CD4-positive, alpha-beta T cell (primary cell): ENCODE measurements at places on chromosomes 4 and X. TPM values are rescaled to one million over a fixed set of nuclear protein-coding genes. Genes with fewer than 3 reads are reported as not detected.

The PRSS12 gene
- not detected for total RNA-seq

The RAB33A gene
- 14.8 TPM for total RNA-seq

The HDAC8 gene
- 5.8 TPM for total RNA-seq

The UGT8 gene
- total RNA-seq = 0.11 TPM

The UGT2B15 gene
- not detected for total RNA-seq

The TCEAL5 gene
- total RNA-seq = not detected

The LGI2 gene
- not detected for total RNA-seq

The TMEM31 gene
- total RNA-seq = not detected

The CLNK gene
- total RNA-seq = 0.05 TPM

- no peak overlapping the region for H3K4me3 ChIP-seq
- no peaks in the 10 kb centered on the region for H3K4me1 ChIP-seq
- H3K27me3 ChIP-seq = peaks cover 7% of the 10 kb centered on the region
- DNase-seq = no peak
These were observed 591 bp upstream of the NWD2 start for GRCh38 chr4:37243722-37244582.

GRCh38 chr4:120844528-120844921 is 78.0 kb downstream of the PRDM5 start:
- H3K27me3 ChIP-seq = no peaks in the 10 kb centered on the region
- DNase-seq = no peak
- no peak overlapping the region for H3K27ac ChIP-seq
- no peaks in the 10 kb centered on the region for H3K4me1 ChIP-seq

DNA sequence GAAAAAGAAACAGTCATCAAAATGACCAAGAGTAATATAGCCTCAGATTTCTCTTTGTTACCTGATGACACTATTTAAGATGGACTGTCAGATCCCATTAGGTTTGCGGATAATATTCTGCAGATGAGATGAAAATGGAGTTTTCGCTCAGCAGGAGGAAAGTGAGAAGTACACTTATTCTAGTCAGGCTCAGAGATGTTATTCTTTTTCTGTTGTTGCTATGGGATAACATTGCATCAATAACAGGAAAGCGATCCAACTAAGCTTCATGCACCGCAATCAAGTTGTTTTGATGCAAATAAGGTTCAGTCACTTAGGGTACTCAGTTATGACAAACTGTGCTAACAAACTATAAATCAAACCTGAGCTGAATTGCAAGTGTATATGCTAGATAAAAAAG is 415.0 kb downstream of the CCSER1 start:
- no peaks in the 10 kb centered on the region for H3K4me1 ChIP-seq
- H3K27me3 ChIP-seq = no peaks in the 10 kb centered on the region
- no peak overlapping the region for H3K4me3 ChIP-seq
- no peak for DNase-seq
- H3K36me3 ChIP-seq = no peaks in the 10 kb centered on the region

GRCh38 chrX:154000051-154000450 is 19.7 kb downstream of the IRAK1 start:
- no peak overlapping the region for H3K27ac ChIP-seq
- no peak for DNase-seq
- H3K36me3 ChIP-seq = no peaks in the 10 kb centered on the region
- no peaks in the 10 kb centered on the region for H3K27me3 ChIP-seq
- H3K4me1 ChIP-seq = peaks cover 16% of the 10 kb centered on the region
- no peak overlapping the region for H3K4me3 ChIP-seq

DNA sequence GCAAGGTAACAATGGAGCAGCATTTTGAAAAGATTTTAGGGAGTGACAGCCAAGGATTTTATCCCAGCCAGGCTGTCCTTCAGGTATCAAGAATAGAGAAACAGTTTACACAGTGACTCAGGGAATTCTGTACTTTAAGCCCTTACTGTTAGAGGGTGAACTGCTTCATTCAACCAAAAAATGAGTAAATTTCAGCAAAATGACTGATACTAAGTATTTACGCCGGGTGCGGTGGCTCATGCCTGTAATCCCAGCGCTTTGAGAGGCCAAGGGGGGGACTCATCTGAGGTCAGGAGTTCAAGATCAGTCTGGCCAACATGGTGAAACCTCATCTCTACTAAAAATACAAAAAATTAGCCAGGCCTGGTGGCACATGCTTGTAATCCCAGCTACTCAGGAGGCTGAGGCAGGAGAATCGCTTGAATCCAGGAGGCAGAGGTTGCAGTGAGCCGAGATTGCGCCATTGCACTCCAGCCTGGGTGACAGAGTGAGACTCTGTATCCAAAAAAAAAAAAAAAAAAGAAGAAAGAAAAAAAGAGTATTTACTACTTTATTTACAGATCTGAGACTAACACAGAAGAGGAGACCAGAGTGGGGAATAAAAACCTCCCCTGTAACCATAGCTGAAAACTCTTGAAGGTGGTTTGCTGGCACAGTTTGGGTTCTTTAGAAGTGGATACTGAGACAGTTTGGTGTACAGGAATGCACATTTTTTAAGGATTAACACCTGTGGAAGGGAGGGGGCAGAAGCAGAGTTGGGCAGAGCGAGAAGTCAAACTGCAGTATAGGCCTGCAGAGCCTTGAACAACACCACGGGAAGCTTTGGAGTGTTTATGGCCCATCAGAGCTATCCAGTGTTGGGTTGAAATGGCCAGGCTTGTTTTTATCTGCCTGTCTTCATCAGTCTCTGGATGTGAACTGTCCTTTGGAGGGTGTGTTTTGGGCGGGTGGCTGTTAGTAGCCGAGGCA is 40.5 kb downstream of the TMEM131L start:
- H3K36me3 ChIP-seq = peaks cover 44% of the 10 kb centered on the region
- H3K27ac ChIP-seq = no peak overlapping the region
- H3K4me1 ChIP-seq = peaks cover 36% of the 10 kb centered on the region
- H3K27me3 ChIP-seq = no peaks in the 10 kb centered on the region
- H3K4me3 ChIP-seq = no peak overlapping the region

GRCh38 chr4:98794565-98795205 is 134.2 kb downstream of the EIF4E start:
- H3K27ac ChIP-seq = no peak overlapping the region
- no peaks in the 10 kb centered on the region for H3K27me3 ChIP-seq
- no peak for DNase-seq
- no peaks in the 10 kb centered on the region for H3K36me3 ChIP-seq
- H3K4me1 ChIP-seq = no peaks in the 10 kb centered on the region
- H3K4me3 ChIP-seq = no peak overlapping the region

DNA sequence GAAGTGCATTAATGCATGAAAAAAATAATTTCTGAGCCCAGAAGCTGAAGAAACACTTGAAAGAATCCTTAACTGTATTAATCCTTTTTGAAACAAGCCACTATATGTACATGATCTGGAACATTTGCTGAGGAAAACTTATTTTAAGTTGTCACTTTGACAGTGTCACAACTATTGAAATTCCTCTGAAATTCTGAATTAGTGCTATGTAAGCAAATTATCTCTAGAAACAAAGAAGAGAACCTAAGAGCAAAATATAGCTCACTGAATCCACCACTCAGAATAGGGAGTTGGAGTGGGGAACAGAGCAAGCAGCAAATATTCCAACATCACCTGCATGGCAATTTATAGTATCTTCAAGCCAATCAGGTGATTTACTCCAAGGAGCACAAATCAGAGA is 34.6 kb upstream of the FAM47C start:
- no peak overlapping the region for H3K27ac ChIP-seq
- no peak for DNase-seq
- no peaks in the 10 kb centered on the region for H3K4me1 ChIP-seq
- no peak overlapping the region for H3K4me3 ChIP-seq
- no peaks in the 10 kb centered on the region for H3K27me3 ChIP-seq
- no peaks in the 10 kb centered on the region for H3K36me3 ChIP-seq

DNA sequence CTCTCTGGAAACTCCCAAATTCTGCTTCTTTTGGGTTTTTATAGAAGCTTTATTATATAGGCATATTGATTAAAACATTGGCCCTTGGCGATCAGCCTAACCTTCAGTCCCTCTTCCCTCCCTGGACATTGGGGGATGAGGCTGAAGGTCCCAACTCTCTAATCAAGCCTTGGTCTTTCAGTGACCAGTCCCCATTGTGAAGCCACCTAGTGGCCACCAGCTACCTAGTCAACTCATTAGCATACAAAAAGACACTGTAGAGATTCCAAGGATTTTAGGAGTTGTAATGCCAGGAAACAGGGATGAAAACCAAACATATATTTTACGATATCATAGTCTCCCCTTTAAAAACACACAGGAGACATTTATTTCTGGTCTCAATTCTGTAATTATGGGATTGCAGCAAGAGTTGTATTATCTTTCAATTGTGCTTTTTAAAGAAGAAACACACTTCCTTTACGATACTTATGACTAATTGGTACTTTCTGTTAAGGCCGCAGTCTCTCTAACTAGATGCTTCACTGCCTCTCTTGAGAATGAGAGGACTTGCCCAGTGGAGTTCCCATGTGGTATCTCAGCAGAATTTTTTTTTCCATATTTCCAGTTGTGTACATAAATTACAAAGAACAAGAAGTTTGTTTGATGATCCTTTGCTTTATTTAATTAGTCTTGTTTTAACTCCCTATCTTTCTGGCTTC is 58.2 kb downstream of the WDR17 start:
- DNase-seq = no peak
- no peaks in the 10 kb centered on the region for H3K4me1 ChIP-seq
- no peak overlapping the region for H3K27ac ChIP-seq
- no peaks in the 10 kb centered on the region for H3K36me3 ChIP-seq
- H3K4me3 ChIP-seq = no peak overlapping the region
- H3K27me3 ChIP-seq = no peaks in the 10 kb centered on the region

- H3K36me3 ChIP-seq = no peaks in the 10 kb centered on the region
- H3K4me3 ChIP-seq = no peak overlapping the region
- no peaks in the 10 kb centered on the region for H3K27me3 ChIP-seq
- DNase-seq = no peak
- H3K4me1 ChIP-seq = no peaks in the 10 kb centered on the region
- H3K27ac ChIP-seq = no peak overlapping the region
These were observed 67.0 kb upstream of the TMLHE start for GRCh38 chrX:155679715-155680114.

GRCh38 chr4:130293692-130294091 is 1197.7 kb downstream of the C4orf33 start:
- no peak overlapping the region for H3K27ac ChIP-seq
- H3K4me1 ChIP-seq = no peaks in the 10 kb centered on the region
- H3K27me3 ChIP-seq = no peaks in the 10 kb centered on the region
- no peaks in the 10 kb centered on the region for H3K36me3 ChIP-seq
- DNase-seq = no peak

DNA sequence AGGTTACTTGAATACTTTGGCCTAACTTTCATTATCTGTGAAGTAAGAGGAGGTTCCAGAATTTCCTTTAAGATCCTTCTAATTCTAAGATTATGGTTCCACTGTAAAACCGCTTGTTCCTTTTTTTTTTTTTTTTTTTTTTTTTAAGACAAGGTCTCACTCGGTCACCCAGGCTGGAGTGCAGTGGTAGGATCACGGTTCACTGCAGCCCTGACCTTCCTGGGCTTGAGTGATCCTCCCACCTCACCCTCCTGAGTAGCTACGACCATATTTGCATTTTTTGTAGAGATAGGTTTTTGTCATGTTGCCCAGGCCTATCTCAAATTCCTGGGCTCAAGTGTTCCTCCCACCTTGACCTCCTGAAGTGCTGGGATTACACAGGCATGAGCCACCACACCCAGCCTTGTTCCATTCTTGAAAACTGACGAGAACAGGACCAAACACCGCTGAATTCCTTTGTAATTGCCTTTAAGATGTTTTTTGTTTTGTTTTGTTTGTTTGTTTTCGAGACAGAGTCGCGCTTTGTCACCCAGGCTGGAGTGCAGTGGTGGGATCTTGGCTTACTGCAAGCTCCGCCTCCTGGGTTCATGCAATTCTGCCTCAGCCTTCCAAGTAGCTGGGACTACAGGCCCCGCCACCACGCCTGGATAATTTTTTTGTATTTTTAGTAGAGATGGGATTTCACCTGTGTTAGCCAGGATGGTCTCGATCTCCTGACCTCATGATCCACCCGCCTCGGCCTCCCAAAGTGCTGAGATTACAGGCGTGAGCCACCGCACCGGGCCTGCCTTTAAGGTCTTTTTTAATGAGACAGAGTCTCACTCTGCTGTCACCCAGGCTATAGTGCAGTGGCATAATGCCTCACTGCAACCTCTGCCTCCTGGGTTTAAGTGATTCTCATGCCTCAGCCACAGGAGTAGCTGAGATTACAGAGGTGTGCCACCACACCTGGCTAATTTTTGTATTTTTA is 6.8 kb downstream of the PDS5A start:
- H3K36me3 ChIP-seq = peaks cover 38% of the 10 kb centered on the region
- H3K27me3 ChIP-seq = no peaks in the 10 kb centered on the region
- H3K4me3 ChIP-seq = no peak overlapping the region
- no peak overlapping the region for H3K27ac ChIP-seq

DNA sequence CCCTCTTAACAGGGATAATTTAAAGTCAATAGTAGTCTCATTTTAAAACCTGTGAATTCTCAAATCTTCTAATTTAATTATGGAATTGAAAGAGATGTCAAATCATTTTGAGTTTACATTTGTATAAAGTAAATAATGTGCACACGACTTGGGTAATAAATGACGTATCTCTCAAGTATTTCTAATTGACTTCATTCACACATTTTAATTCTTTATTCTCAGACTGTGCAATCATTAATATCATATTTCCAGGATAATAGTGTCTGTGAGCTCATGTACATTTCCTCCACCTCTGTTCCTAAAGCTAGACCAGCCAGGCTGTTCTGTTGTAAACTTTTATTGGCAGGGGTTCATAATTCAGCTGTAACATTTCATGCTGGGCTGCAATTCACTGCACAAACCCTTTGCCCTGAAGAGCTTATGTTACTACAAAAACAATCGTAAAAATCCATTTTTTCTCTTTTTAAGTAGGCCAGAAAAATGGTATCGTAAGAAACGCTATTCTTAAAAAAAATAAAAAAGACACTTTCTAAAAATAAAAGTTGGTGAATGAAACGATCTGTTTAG is 1103.1 kb upstream of the TENM3 start:
- no peaks in the 10 kb centered on the region for H3K36me3 ChIP-seq
- H3K27me3 ChIP-seq = no peaks in the 10 kb centered on the region
- DNase-seq = no peak

DNA sequence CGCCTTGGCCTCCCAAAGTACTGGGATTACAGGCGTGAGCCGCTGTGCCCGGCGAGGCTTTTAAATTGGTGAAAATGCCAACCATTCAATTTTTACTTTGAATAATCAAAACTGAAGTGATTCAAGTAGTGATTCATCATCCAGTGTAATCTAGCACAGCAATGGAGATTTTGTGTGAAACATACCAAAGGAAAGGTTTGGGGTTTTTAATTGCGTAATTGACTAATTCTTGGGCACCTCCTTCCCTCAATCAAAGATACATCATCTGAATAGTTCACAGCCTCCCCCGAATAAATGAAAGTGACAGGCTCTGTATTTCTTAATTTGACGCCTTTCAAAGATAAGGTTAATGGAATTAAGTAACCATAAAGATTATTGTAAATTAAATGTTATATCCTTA is 69.0 kb downstream of the DMD start:
- no peak overlapping the region for H3K27ac ChIP-seq
- DNase-seq = no peak
- H3K4me1 ChIP-seq = no peaks in the 10 kb centered on the region
- no peaks in the 10 kb centered on the region for H3K27me3 ChIP-seq
- H3K36me3 ChIP-seq = no peaks in the 10 kb centered on the region

GRCh38 chrX:27675493-27675892 is 85.3 kb downstream of the DCAF8L2 start:
- DNase-seq = no peak
- H3K4me1 ChIP-seq = no peaks in the 10 kb centered on the region
- no peak overlapping the region for H3K4me3 ChIP-seq
- H3K27ac ChIP-seq = no peak overlapping the region
- H3K36me3 ChIP-seq = no peaks in the 10 kb centered on the region
